NCI-H1436 (cell line): ENCODE measurements at places on chromosomes 3 and 15.

- no peak for DNase-seq
Measured at GRCh38 chr3:18080198-18080689, 337.8 kb upstream of the TBC1D5 start.

DNA sequence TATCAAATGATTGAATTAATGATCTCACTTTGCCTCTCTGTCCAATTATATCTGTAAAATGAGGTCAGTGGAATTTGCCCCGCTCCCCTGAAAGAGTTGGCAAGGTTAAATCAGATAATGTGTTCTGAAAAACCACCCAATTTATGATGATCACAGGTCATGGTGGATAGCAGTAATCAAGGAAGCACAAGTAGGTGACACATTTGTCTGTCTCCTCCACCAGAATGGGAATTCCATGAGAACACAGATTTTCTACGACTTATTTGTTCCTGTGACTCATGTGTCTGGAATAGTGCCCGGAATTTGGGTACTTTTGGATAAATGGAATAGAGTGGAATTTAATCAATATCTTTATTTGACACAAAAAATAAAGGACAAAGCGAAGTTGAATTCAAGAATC is 220.9 kb upstream of the SUCLG2 start:
- no peak for DNase-seq

DNA sequence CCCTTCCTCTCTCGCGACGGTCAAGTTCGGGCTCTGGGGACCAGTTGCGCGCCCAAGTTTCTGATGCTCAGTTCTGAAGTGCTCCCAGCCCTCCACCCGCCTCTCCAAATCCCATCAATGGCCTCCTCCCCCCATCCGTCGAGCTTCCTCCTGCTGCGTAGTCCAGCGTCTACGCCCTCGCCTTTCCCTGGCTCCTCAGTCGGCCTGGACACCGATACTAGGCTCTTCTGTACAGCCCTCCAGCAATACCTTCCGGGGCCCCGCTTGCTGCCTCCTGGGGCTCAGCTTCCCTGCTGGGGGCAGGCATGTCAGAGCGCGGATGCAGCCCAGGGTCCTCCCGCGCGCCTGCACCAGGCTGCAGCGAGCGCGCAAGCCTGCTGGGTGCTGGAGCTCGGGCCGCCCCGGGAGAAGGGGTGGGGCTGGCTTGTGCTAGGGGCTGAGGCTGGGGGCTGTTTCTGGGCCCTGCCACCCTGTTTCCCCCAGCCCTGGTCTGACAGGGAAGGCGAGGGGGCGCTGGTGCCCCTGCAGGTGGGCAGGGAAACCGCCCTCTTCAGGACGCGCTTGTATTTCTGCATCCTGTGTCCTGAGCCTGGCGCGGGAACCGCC is 353.3 kb upstream of the SUCLG2 start:
- peak; percentile 32 for DNase-seq

- no peak for DNase-seq
Measured at GRCh38 chr3:45894015-45894414, 7.7 kb downstream of the CCR9 start.

- DNase-seq = no peak
Measured at GRCh38 chr15:33344111-33344510, 33.3 kb downstream of the RYR3 start.

GRCh38 chr3:172044833-172045585 is 5.6 kb downstream of the FNDC3B start:
- DNase-seq = no peak

- DNase-seq = no peak
Measured at GRCh38 chr3:141368925-141369794, 856 bp downstream of the ZBTB38 start.

- DNase-seq = no peak
Measured at GRCh38 chr3:188415196-188415595, 261.2 kb downstream of the LPP start.

DNA sequence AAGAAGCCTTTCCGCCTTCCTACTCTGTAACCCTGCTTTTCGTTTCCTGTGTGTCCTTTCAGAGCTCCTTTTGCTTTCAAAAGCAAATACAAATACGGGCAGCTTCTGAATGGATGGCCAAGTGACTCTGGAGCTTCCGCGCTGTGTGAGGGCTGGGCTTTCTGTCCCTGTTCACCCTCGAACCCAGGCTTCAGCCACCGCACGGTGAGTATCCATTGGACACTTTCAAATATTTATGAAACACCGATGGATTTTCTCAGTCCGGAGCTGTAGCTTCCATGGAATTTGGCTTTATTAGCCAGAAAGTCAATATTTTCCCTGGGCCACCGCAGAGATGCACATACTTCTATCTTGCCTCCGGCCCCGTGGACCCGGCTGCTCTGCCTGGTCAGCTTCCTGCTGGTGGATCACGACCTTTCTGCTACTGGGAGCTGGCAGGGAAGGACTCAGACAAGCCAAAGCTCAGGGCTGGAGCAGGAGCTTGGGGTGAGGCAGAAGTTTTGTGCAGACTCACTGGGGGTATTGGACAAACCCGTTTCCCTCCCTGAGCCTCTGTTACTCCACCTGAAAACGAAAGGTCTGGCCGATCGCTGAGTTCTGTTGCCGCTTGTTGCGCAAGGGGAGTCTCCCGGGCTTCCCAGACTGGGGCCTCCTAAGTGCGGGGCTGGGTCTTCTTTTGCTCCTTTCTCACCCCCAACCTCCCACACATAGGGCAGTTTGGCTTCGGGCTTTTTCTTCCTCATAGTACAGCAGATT is 63.6 kb downstream of the LINGO1 start:
- no peak for DNase-seq

- DNase-seq = no peak
Measured at GRCh38 chr15:38427380-38427779, 26.5 kb upstream of the FAM98B start.

GRCh38 chr15:98147415-98147814 is 186.9 kb downstream of the ARRDC4 start:
- no peak for DNase-seq

DNA sequence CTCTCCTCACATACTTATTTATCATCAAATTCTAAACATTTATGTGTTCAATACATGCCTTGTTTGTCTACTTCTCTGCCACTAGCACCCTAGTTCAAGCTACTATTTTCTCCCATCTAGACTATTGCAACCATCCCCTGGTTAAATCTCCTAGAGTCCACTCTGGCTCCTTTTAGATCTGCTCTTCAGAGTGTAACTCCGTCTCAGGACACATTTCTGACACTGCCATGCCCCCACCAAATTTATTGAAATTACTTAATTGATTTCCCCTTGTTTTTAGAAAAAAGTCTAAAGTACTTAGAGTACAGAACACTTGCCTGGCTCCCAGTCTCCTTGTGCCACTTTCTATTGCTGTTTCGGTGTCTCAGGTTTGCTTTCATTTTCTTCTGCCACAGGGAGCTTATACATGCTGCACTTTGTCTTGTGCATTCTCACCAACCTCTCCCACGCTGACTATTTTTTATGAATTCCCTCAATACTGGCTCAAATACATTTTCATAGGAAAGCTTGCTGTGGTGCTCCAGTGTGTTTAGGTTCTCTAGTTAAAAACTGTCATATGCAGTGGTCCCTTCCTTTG is 792.3 kb downstream of the DIPK2A start:
- DNase-seq = no peak

GRCh38 chr3:141644931-141645330 is 93.2 kb upstream of the RNF7 start:
- peak; percentile 28 for DNase-seq

GRCh38 chr3:10936686-10937085 is 55.9 kb upstream of the SLC6A1 start:
- no peak for DNase-seq

DNA sequence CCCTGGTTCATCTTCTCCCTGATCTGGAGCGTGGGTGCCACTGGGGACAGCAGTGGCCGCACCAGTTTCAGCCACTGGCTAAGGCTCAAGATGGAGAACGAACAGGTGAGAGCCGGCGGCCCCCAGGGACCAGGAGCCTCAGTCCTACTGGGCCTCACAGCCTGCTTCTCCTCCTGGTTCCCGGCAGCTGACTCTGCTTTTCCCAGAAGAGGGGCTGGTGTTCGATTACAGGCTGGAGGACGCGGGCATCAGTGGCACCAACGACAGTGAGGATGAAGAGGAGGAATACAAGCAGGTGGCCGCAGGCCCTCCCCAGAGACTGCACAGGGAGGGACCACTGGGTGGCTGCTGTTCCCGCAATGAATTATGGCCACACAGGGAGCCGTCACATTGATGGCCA is 54.4 kb downstream of the DNAH1 start:
- no peak for DNase-seq

GRCh38 chr3:55165704-55166405 is 238.0 kb upstream of the LRTM1 start:
- no peak for DNase-seq

DNA sequence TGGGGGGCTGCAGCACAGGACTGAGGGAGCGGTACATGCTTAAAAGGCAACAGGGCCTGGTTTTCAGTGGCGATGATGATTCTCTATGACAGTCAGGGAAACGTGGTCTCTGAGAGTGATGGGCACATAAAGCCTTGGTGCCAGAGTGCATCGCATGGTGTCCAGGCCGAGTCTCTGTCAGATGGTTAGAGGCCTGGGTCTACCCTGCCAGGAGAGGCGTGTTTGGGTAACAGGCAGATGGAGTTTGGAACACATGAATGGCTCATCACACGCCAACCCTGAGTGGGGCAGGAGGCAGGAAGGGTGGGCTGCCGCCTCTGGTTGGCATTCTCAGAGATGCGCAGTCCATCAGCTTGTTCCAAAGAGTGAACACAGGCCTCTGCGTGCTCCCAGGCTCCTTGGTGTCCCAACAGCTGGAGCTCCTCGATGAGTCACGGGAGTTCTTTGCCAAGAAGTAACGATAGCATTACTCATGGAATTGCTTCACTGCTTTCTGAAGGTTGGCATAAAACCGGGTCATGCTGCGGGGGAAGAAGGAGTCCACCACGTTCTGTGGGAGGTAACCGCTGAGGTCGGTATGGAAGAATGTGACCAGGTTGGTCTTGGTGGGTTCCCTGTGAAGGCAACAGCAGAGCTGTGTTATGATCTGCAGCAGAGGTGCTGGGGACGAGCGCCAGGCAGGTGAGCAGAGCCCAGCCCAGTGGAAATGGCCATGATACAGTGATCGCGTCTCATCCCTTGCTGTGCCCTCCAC is 11.0 kb downstream of the STARD5 start:
- DNase-seq = no peak

DNA sequence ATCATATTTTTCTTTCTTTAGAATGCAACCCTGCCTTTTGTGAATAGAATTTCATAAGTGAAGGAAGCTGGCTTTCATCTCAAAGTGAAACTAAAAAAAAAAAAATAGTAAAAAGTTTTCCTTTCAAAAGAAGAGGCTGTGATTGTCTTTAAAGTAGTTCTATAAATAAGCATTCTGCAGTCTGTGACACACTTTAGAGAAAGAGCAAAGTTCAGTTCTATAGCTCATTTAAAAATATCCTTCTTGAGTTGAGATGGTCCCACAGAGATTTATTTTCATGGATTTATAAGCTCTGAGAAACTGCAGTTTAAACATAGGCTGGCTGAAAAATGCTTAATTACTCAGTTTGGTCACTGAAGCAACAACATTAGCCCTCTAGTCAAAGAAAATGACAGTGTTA is 36.1 kb upstream of the CNTN6 start:
- DNase-seq = no peak

GRCh38 chr3:48157950-48158376 is 30.3 kb downstream of the CDC25A start:
- DNase-seq = no peak

DNA sequence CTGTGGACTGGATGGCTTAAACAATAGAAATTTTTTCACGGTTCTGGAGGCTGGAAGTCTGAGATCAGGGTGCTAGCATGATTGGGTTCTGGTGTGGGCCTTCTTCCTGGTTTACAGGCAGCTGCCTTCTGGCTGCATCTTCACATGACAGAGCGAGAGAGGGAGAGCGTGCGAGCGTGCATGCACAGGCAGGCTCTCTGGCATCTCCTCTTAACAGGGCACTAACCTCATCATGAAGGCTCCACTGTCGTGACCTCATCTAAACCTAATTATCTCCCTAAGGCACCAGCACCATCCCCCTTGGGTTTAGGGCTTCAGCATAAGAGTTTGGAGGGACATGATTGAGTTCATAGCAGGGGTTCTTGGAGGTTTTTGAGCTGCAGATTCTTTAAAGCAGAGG is 292.0 kb upstream of the C2CD4B start:
- DNase-seq = no peak

DNA sequence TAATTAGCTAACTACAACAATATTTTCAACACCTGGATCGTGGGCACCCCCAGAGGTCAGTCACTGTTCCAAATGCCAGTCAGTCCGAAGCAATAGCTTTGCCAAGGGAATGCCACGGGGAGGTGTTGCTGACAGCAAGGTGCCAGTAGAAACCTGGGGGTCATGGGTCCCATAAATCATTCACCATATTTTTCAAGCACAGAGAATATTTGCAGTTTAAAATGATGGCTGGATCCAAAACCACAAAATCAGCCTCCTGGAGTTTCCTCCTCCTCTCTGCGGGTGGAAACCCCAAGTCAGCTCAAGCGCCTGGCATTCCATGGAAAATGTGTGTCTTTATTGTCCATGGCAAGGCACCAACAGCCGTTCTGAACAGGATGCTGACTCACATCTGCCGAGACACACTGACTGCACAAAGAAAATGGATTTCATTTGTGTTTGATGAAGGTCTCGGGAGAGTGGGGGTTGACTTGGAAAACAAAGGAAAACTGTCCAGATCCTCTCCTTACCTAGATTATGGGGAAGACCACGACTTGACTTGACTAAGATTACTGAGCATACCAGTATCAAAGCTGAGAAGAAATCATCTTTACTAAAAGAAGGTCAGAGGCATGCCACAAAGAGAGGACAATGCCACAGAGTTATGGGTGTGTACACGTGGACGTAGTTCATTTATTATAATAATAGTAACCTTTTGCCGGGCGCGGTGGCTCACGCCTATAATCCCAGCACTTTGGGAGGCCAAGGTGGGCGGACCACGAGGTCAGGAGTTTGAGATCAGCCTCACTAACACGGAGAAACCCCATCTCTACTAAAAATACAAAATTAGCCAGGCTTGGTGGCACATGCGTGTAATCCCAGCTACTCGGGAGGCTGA is 26.4 kb downstream of the ANXA2 start:
- DNase-seq = no peak

DNA sequence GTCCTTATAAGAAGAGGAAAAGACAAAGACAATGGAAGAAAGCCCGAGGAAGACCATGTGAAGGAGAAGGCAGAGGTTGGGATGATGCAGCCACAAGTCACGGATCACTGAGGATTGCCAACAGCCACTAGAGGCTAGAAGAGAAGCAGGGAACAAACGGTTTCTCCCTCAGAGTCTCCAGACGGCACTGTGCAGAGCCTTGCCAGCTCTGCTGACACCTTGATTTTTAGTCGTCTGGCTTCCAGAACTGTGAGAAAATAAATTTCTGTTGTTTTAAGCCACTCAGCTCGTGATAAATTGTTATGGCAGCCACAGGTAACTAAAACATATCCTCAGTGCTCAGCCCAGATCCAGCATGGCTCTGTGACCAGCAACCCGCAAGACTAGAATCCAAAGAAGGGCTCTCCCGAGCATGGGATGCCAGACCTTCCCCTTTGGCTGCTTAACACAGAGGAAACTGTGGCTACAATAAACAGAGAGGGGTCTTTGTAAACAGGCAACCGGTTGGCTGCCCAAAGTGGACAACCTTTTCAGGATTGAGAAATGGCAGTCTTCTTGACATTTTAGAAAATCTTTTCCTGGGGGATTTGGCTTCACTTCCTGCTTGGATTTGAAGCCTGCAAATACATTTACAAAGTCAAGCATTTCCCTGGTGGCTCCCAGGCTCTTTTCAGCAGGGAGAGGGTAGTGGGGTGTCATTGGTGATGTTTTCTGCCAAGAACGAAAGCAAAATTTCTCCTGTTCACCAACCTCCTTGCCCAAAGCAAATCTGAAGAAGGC is 88.7 kb upstream of the ADPGK start:
- DNase-seq = no peak
